ENCODE measurements at places on chromosomes 16 and 17.
A peak's percentile ranks its signal among the peaks of the same experiment; 100 is the strongest.

DNA sequence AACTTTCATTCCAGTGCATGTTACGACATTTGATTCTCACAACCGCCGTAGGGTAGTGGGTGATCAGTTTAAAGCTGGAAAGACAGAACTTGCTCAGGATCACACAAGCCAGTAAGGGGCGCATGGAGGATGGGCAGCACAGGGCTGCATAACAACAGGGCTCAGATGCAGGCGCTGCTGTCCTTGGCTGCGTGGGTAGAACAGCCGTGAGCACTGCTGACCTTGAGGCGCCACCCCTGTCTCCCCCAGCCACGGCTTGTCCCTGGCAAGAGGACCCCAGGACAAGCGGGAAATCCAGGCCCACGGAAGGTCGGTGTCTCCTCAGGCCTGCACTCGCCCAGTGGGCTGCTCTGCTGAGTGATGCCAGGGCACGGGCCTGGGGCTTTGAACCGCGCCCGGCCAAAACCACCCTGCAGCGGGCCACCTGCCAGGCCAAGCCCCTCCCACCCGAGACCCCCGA lies 84.7 kb downstream of the LMF1 start:
- no peak for DNase-seq

GRCh38 chr16:15811481-15812400 lies 45.1 kb downstream of the MYH11 start:
- DNase-seq: no peak

DNA sequence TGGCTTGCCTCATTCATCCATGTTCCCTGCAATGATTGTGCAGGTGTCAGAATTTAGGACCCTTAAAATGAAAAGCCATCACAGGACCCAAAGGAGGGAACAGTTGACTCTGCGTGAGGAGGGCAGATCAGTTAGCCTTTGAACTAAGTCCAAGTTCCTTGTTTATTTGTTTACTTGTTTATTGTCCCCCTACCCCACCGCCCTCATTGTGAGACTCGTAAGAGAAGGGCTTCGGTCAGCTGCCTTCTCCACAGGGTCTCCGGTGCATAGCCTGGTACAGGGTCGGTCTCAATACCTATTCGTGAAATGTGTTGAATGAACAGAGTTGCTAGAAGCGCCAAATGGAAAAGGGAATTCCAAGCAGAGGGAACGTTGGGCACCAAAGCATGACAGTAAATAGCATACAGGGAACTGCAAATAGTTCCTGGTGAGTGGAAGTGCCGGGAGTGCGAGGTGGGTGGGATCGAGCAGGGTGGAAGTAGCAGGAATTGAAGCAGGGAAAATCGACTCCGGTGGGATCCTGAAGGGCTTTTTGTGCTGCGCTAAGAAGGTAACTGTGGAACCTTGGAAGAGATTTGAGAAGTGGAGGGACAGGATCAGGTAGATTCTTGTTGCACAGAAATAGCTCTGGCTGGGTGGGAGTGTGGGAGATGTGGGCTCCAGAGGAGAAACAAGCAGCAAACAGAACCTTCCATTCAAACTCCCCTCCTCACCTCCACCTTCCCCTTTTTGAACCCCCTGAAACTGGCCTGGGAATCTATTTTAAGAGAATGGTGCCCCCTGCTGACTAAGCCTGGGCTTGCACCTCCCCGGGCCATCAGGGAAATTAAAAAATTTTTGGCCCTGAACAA lies 12.7 kb downstream of the SLC35B1 start:
- peak; percentile 66 for DNase-seq

GRCh38 chr16:77963185-77964044 lies 58.9 kb upstream of the CLEC3A start:
- no peak for DNase-seq

DNA sequence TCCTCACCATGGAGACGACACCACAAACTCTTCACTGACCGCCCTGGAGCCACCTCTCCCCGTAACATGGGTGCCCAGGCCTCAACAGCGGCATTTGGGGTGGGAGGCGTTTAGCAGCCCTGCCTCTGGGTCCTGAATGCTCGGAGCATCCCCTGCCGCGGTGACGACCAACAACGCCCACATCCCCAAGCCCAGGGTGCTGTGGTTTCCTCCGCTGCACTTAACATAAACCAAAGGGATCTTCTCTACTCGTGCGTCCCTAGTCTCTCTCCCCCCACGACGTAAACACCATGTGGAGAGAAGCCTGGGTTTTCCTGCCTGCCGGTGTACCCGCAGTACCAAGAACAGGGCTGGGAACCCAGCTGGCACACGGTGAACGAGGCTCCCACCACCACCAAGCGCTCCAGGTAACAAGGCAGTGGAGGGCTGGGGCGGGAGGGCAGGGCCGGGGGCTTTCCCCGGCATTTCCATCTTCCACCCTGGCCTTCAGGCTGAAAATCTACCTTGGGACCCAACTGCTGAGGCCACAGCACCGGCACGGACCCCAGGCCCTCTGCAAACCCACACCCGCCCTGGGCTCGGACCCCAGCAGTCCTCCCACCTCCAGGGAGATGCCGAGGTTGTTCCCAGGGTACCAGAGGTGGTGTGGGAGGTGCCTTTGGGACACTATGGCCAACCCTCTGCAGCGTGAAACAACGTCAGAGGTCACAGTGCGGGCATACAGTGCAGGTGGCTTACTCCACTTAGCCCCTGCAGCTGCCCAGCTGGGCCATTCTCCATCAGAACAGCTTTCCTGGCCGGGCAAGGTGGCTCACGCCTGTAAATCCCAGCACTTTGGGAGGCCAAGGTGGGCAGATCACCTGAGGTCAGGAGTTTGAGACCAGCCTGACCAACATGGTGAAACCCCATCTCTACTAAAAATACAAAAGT lies 54.3 kb downstream of the TIMM22 start:
- DNase-seq: no peak

GRCh38 chr16:56355221-56355620 lies 70.1 kb downstream of the AMFR start:
- no peak for DNase-seq

- no peak for DNase-seq
Observed at GRCh38 chr17:73555199-73555960, 88.9 kb downstream of the SDK2 start.

DNA sequence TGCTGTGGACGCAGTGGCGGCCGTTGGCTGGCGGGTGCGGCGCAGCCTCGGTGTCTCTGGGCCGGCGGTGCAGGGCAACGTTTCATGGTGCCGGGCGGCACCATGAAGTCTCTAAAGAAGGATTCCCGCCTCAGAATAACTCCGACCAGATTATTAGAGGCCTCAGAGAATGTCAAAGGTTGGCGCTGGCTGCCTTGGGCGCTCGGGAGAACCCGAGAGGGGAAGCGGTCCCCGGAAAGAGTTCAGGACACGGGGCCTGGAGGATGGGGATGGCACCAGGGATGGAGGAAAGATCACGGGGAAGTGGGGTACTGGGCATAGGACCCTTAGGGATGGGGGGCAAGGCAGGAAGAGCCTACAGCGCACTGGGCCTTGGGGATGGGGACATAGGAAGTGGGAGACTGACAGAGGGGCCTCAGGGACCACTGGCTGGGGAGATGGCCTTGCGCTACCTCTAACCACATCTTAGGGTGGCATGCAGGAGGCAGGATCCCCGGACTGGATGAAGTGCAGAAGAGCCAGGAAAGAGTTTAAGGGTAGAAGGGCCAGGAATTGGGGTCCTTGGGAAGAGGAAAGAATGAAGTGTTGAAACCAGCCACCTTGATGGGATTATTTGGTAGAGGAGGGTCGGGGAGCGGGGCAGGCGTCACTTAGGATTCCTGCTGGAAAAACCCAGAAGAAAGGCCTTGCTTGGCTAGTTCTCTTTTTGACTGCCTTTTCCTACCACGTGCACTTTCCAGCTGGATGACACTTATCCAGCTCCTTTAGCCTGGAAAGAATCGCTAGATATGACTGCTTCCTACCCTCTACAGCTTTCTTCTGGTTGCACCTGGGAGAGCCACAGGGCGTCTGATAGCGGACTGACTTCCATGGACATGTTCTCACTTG lies 578 bp downstream of the MYCBPAP start:
- DNase-seq: no peak

GRCh38 chr16:57563761-57564160 lies 21.3 kb downstream of the ADGRG5 start:
- DNase-seq: no peak

All from stimulated activated CD4-positive, alpha-beta T cell treated with anti-CD3 and anti-CD28 coated beads, Interleukin-4, amount 100 ng/mL, for 4 hours (primary cell).